Stimulated activated naive CD4-positive, alpha-beta T cell (primary cell): ENCODE measurements at places on chromosomes 4 and X.

DNA sequence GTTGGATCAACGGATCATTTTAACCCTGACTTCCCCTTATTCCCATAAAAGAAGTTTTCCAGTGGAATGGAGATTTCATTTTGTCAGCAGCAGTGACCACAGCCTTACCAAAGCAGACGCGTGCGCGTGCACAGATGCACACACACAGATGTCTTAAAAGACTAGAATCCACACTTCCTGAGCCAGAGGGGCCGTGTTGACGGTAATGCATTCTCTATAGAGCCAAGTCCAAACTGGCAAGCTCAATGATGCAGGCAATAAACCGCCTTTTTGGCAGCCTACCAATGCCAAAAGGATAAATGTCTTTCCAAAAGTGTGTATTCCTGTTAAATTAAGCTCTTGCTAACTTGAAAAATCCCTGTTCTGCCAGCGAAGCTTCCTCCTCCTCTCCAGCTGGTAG, 18.8 kb upstream of the CLDN34 start:
- DNase-seq, result no peak

- no peak for DNase-seq
These were observed 60.2 kb upstream of the HS3ST1 start for GRCh38 chr4:11488657-11489452.

GRCh38 chrX:115268421-115268820, 21.1 kb upstream of the LUZP4 start:
- DNase-seq, result no peak

- peak; percentile 35 for DNase-seq
These were observed 81.9 kb upstream of the QRFPR start for GRCh38 chr4:121462660-121463261.

GRCh38 chr4:7906171-7906701, 33.4 kb downstream of the AFAP1 start:
- DNase-seq, result no peak

DNA sequence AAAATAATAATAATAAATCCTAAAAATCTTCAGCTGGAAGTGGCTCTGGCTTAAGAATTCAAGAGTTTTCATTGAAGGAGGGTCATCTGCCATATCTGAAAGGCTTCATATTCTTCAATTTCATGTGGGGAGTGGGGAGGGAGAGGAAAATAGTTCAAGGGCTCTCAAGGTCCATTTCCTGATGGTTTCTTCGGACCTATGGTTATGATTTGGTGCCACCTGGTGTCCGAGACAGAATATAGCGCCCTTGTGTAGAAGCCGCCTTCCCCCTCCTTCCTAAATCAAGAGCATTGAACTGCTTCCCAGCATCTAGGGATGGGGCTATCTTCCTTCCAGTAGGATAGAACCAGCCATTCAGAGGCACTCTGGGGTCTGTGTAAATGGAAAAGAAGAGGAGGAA, 34.3 kb downstream of the NLGN3 start:
- no peak for DNase-seq

DNA sequence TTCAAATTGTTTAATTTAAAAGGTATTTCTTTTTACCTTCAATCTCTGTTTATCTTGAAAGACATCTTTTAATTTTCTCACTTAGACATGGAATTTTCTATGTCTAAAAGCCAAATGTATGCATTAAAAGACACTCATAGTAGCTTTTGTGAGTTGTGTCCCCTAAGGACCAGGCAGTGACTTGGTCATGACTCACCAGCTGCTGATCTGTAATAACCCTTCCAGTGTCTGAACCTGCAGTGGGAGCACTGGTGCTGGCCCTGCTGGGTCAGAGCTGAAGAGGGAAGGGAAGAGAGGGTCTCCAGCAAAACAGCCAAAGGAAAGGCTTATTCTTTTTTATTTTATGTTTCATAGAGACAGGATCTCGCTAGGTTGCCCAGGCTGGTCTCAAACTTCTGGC, 31.1 kb upstream of the SH3D19 start:
- no peak for DNase-seq

GRCh38 chrX:139823806-139824205, 109.0 kb downstream of the ATP11C start:
- DNase-seq, result no peak

GRCh38 chr4:156109943-156110900, 156.6 kb upstream of the CTSO start:
- DNase-seq, result no peak

GRCh38 chrX:96556886-96557285, 127.8 kb upstream of the DIAPH2 start:
- DNase-seq, result no peak

- DNase-seq, result no peak
These were observed 95.8 kb downstream of the SH3KBP1 start for GRCh38 chrX:19791562-19791961.

DNA sequence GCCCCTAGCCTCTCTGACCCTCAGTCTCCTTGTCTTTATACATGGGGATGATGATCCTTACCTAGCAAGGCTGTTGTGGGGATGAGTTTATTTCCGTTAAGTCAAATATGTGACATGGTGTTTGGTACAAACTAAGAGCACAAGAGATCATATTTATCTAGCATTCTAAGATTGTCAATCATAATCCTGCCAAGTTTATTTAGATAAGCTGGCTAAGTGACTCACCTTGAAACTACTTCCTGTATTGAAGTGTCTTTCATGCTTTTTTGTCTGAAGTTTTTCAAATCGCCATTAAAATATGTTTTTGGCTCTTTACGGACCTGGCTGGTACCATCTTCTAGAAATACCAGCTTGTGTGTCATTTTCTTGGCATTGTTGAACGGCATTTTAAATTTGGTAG, 30.7 kb downstream of the MAP7D3 start:
- no peak for DNase-seq

DNA sequence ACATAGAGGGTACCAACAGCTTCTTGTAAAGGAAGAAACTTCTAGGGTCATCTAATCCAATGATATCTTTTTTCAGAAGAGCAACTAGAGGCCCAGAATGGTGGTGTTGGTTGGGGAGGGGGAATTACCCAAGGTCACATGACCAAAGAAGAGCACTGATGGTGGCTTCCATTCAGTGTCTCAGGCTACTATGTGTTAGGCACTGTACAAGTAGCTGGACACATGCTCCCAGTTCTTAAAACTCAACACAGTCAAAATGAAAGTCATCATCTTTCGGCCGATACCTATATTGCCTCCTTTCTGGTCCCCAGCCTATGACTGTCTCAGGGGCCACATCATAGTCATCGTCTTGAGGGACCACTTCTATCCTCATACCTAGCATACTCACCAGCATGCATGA, 88.1 kb downstream of the ARHGAP6 start:
- no peak for DNase-seq

GRCh38 chrX:42821803-42822443, 44.0 kb upstream of the PPP1R2C start:
- no peak for DNase-seq

DNA sequence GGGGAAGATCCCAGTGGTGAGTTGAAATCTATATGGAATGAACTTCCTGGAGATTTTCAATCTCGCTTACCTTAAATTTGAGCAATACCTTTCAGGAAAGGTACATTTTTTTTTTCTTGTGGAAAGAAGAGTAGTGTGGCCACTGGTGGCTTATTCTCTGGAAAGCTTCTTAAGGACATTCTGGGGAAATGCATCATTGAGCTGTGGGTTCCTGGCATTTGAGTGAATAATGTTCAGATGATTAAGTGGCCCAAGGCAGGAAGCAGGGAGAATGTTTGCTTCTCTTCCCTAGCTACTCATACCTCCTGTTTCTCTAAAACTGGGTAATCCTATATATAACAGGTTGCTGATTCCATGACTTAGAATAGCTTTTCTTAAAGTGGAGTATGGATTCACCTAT, 31.8 kb downstream of the STAG2 start:
- DNase-seq, result no peak

GRCh38 chr4:1754336-1754735, 33.0 kb downstream of the TACC3 start:
- DNase-seq, result no peak

- DNase-seq, result no peak
These were observed 98.6 kb downstream of the AASDH start for GRCh38 chr4:56288663-56289062.

GRCh38 chr4:72377491-72378194, 191.4 kb downstream of the ADAMTS3 start:
- no peak for DNase-seq

GRCh38 chrX:151476604-151477303, 79.7 kb downstream of the VMA21 start:
- DNase-seq, result no peak
